ENCODE measurements at places on chromosomes 3 and 15. TPM values are rescaled to one million over a fixed set of nuclear protein-coding genes. Genes with fewer than 3 reads are reported as not detected.

The ATOSA gene
- total RNA-seq, result 16.5 TPM

The TIPARP gene
- 20.8 TPM for total RNA-seq

The PPARG gene
- total RNA-seq, result 2.5 TPM

DNA sequence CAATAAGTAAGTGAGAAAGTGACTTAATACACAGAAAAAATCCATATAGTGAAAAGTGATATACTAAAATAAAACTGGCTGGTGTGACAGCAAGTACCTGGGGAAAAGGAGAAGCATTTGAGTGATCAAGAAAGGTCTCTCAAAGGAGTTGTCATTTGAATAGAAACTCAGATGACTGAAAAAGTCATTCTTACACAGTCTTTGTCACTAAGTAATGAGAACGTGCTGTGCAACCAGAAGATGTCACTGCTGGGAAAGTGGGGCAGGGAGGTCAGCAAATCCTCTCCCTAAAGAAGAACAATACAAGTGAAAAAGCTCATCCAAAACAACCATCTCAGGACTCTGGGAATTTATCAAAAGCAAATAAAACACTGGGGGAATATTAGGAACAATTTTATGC lies 317.5 kb upstream of the TRIM42 start:
- no peak overlapping the region for H3K27ac ChIP-seq
- no peak overlapping the region for H3K4me3 ChIP-seq
- peaks cover 3% of the 10 kb centered on the region for H3K27me3 ChIP-seq
- no peaks in the 10 kb centered on the region for H3K4me1 ChIP-seq

GRCh38 chr3:71451060-71451459 lies 132.5 kb downstream of the FOXP1 start:
- no peak overlapping the region for H3K27ac ChIP-seq
- H3K36me3 ChIP-seq, result peaks cover 3% of the 10 kb centered on the region
- peaks cover 10% of the 10 kb centered on the region for H3K27me3 ChIP-seq
- no peak overlapping the region for H3K4me3 ChIP-seq
- H3K4me1 ChIP-seq, result peaks cover 82% of the 10 kb centered on the region
- DNase-seq, result no peak

DNA sequence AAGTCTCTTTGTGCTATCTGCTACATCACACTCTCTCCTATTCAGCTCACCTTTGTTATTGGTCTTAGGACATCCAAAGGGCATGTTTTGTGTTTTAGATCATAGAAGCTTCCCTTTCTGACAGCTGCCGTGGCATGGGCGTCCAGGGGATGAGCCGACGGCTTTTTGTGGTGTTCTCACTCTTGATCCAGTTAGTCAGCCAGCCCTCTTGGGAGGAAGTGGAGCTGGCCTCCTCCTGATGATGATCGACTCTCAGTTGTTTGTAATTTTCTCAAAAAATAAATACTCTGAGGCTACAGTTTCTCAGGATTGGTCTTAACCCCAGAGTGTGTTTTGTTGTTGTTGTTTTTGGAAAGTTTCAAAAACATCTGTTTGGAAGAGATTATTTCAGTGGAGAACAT lies 34.4 kb downstream of the BOC start:
- no peaks in the 10 kb centered on the region for H3K36me3 ChIP-seq
- no peak for DNase-seq
- H3K27ac ChIP-seq, result no peak overlapping the region

DNA sequence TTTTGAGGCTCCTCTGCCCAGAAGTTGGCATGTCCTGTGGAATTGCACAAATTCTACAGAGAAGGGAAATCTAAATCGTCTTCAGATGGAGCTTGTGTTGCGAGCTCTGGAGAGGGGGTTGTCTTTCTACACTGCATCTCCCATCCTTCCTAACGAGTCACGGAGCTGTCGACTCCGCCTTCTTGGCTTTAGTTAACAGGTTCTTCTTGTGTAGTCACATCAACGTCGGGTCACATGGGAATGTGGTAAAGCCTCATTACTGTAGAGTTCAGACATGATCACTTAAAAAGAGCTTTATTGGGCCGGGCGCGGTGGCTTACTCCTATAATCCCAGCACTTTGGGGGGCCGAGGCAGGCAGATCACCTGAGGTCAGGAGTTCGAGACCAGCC lies 60.0 kb downstream of the DNASE1L3 start:
- H3K27ac ChIP-seq, result no peak overlapping the region
- DNase-seq, result no peak
- H3K4me1 ChIP-seq, result no peaks in the 10 kb centered on the region
- H3K4me3 ChIP-seq, result no peak overlapping the region

GRCh38 chr15:55861115-55861514 lies 118.2 kb upstream of the PRTG start:
- no peak overlapping the region for H3K4me3 ChIP-seq
- no peaks in the 10 kb centered on the region for H3K4me1 ChIP-seq
- H3K27ac ChIP-seq, result no peak overlapping the region
- peaks cover 7% of the 10 kb centered on the region for H3K36me3 ChIP-seq
- no peak for DNase-seq

DNA sequence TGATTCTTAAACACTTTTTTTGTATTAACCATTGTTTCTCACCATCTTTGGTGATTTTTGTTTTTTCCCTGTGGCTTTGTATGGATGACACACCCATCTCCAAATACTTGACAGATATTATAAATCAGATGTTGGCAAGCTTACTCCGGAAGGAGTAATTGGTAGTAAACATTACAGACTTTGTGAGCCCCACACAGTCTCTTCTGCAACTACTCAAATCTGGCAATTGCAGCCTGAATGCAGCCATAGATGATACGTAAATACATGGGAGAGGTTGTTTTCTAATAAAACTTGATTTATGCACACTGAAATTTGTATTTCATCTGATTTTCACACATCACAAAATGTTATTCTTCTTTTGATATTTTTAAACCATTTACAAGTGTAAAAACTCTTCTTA lies 331.5 kb downstream of the ARPP21 start:
- H3K4me3 ChIP-seq, result no peak overlapping the region
- no peak overlapping the region for H3K27ac ChIP-seq
- H3K36me3 ChIP-seq, result no peaks in the 10 kb centered on the region
- H3K4me1 ChIP-seq, result no peaks in the 10 kb centered on the region

GRCh38 chr3:20140881-20141280 lies 45.1 kb downstream of the SGO1 start:
- H3K4me3 ChIP-seq, result no peak overlapping the region
- no peaks in the 10 kb centered on the region for H3K27me3 ChIP-seq
- no peak overlapping the region for H3K27ac ChIP-seq
- DNase-seq, result no peak

DNA sequence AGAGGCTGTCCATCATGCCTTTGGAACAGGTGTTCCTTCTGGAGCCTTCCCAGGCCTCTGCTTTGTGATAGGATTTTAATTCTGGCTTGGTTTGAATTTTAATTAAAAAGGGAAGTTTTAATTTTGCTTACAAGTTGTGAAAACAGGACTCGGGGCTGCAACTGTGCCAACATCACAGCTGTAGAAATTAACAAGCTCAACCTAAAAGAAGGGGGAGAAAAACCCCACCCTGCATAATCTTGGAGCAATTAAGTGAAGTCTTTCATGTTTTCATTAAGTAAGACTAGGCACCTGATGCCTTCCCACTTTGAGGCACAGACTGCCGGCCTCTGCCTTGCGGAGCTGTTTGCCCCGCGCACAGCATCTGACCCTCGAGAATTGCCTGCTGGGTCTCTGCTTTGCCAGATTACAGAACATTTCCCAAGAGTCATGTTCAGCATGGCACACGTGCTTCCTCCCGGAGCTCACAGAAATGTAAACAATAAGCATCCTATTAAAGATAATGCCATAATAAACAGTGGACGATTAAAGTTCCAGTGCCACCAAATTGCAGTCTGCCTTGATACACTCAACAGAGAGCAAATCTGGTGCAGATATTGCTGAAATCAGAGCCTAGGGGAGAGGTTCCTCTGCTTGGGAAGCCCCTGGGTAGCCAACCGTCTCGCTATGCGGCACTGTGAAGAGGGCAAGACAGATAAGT lies 364.2 kb downstream of the LRTM1 start:
- no peaks in the 10 kb centered on the region for H3K27me3 ChIP-seq
- no peak overlapping the region for H3K27ac ChIP-seq
- no peaks in the 10 kb centered on the region for H3K4me1 ChIP-seq
- no peak for DNase-seq

DNA sequence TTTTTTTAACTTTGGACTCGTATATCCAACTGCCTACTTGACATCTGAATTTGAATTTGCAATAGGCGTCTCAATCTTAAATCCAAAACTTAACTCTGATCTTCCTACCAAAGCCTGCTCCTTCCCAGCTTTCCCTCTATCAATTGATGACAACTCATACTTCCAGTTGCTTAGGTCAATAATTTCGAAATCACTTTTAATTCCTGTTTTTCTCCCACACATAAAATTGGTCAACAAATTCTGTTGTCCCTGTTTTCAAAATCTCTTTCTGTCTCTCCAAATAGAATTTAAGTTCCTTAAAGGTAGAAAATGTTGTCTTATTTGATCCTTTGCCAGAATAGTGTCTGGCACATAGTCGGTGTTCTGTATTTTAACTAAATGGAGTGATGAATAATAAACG lies 332.4 kb downstream of the SATB1 start:
- H3K4me1 ChIP-seq, result peaks cover 11% of the 10 kb centered on the region
- H3K36me3 ChIP-seq, result peaks cover 2% of the 10 kb centered on the region
- no peak overlapping the region for H3K27ac ChIP-seq

GRCh38 chr15:31211353-31211752 lies 109.8 kb upstream of the TRPM1 start:
- no peak overlapping the region for H3K4me3 ChIP-seq
- peaks cover 60% of the 10 kb centered on the region for H3K4me1 ChIP-seq
- peaks cover 6% of the 10 kb centered on the region for H3K36me3 ChIP-seq
- no peak overlapping the region for H3K27ac ChIP-seq
- H3K27me3 ChIP-seq, result no peaks in the 10 kb centered on the region
- DNase-seq, result no peak

DNA sequence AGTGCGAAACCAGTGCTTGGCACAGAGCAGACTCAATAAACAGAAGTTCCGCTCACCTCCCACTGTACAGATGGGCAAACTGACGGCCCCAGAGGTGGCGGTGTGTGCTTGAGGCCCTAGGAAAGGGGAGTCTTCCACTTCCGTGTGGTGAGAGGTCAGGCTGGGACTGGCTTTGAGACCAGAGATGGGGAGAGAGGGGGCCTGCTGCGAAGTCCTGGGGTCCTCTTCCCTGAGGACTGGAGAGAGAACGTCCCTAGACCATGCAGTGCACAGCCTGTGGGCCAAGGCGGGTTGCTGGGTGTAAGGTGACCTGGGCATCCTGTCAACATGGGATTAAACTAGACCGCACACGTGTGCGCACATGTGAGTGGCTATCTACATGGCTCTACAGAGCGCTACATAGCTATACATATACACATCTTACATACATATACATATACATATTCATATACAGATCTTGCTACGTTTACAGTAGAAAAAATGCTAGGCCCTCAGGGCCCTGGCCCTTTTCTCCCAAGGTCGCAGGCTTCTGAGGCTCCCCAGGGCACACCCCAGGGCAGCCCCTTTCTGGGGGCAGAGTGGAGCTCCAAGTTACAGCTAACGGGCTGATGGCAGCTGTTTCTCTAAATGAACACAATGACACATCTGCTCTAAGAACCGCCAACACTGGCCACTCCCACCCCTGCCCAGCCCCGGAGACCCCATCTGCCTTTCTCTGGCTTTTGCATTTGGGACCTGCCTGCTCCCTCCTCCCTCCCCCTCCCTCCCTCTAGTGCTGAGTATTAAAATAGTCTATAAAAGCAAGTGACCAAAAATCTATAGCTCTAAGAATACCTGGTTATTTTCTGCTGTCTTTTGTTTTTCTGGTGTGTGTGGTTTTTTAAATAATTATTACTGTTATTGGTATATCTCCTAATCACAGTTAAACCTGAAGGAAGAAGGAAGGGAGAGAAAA lies 47.0 kb downstream of the HCN4 start:
- peaks cover 18% of the 10 kb centered on the region for H3K27me3 ChIP-seq
- H3K4me1 ChIP-seq, result peaks cover 11% of the 10 kb centered on the region
- no peak overlapping the region for H3K27ac ChIP-seq
- no peaks in the 10 kb centered on the region for H3K36me3 ChIP-seq
- no peak overlapping the region for H3K4me3 ChIP-seq
- no peak for DNase-seq

DNA sequence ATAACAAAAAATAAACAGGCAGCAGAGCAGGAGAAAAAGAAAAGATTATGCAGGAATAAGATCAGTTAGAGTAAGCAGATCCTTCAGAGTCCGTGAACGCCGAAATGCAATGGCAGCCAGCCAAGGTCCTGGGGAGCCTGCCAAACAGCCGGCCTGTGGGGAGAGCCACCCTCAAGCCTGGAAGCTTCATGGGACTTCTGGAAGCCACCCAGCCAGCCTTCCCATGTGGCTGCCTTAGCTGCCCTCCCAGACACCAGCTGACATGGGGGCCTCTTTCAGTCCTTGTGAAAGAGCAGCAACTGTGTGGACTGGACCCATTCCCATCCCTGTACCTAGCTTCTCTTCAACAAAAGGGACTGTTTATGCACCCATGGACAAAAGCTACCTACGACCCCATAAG lies 64.9 kb upstream of the RAD18 start:
- peaks cover 6% of the 10 kb centered on the region for H3K27me3 ChIP-seq
- no peak overlapping the region for H3K27ac ChIP-seq
- H3K4me1 ChIP-seq, result no peaks in the 10 kb centered on the region
- H3K4me3 ChIP-seq, result no peak overlapping the region
- no peaks in the 10 kb centered on the region for H3K36me3 ChIP-seq

GRCh38 chr15:33154351-33155166 lies 40.0 kb downstream of the FMN1 start:
- peaks cover 16% of the 10 kb centered on the region for H3K27me3 ChIP-seq
- no peak overlapping the region for H3K4me3 ChIP-seq
- DNase-seq, result no peak

DNA sequence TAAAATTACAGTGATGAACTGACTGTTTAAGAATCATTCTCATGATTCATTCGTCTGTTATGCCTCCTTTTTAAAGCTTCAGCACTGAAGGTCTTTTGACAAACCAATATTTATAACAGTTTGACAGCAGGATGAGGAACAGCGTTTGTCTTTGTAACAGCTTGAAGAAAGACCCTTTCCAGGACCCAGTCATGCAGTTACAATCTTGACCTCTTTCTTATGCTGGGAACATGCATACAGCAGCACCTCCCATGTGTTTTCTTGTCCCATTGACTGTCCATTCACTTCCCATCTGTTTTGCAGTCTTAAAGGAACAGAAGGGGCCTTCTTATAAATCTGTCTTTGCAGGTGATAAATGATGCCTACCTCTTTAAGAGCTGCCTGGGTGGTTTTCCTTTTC lies 87.2 kb downstream of the OPA1 start:
- no peak overlapping the region for H3K4me3 ChIP-seq
- no peaks in the 10 kb centered on the region for H3K27me3 ChIP-seq
- no peak for DNase-seq
- no peak overlapping the region for H3K27ac ChIP-seq
- peaks cover 17% of the 10 kb centered on the region for H3K36me3 ChIP-seq

Measured in activated T-helper 1 cell treated with anti-CD3 and anti-CD28 coated beads, Interleukin-12 subunit alpha, Interleukin-12 subunit beta, Interleukin-2, Interleukin-4 antibody, amounts not matched to agents 30 ng/mL and 10 ng/mL and 1 ng/mL, durations not matched to agents 14 hours and 24 hours and 36 hours (primary cell).